Activated CD8-positive, alpha-beta memory T cell treated with anti-CD3 and anti-CD28 coated beads for 1 hour (primary cell): ENCODE measurements at places on chromosomes 6 and 20.

- no peak for DNase-seq
Measured at GRCh38 chr6:56902641-56903464, 52.1 kb upstream of the BEND6 start.

DNA sequence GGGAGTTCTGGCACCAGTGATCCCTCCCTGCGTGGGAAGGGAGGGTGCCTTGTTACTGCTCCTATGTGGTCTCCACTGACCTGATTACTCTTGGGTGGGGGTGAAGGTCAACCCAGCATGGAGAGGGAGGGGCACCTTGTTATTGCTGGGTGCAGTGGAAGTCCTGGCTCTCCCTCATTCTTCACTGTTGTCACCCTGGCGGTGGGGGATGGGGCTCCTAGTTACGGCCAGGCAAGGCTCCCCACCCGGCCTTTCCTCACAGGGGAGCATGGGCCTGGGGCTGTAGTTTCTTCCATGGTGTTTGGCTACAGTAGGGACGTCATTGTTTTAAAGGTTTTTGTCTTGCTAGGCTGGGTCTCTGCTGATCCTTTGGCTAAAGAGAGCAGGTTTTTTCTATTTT, 40.8 kb downstream of the PACSIN1 start:
- no peak for DNase-seq

DNA sequence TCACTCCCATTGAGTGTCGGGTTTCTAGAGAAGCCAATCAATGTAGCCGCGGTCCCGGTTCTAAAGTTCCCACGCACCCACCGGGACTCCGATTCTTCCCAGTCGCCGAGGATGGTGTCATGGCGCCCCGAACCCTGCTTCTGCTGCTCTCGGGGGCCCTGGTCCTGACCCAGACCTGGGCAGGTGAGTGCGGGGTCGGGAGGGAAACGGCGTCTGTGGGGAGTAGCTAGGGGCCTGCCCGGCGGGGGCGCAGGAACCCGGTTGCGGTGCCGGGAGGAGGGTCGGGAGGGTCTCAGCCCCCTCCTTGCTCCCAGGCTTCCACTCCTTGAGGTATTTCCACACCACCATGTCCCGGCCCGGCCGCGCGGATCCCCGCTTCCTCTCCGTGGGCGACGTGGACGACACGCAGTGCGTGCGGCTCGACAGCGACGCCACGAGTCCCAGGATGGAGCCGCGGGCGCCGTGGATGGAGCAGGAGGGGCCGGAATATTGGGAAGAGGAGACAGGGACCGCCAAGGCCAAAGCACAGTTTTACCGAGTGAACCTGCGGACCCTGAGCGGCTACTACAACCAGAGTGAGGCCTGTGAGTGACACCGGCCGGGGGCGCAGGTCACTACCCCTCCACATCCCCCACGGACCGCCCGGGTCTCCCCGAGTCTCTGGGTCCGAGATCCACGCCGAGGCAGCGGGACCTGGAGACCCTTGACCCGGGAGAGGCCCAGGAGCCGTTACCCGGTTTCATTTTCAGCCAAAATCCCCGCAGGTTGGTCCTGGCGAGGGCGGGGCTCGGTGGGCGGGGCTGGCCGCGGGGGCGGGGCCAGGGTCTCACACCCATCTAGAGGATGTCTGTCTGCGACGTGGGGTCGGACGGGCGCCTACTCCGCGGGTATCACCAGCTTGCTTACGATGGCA, 35.2 kb upstream of the HLA-G start:
- DNase-seq = peak; percentile 27

- no peak for DNase-seq
Measured at GRCh38 chr20:57167971-57168701, 98.3 kb downstream of the BMP7 start.

GRCh38 chr6:31737991-31738979, 1.5 kb upstream of the MSH5 start:
- DNase-seq = peak; percentile 39

GRCh38 chr20:32792316-32792715, 27.4 kb upstream of the MAPRE1 start:
- DNase-seq = no peak

DNA sequence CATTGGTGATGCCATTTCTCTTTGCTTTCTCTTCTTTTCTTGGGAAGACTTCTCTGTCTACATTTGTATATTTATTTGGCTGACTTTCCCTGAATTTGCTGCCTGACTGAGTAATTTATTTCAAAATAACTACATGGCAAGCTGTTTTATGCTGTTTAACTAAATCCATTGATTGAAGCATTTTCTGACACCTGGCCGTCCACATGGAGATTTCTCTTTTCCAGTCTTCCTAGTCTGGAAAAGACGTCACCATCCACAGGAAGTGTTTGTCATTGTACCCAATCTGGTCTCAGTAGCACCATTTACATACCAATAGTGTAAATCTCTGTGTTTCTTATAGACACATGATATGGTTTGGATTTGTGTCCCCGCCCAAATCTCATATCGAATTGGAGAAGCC, 9.2 kb upstream of the MAS1L start:
- no peak for DNase-seq

- no peak for DNase-seq
Measured at GRCh38 chr6:6559994-6560570, 28.4 kb upstream of the LY86 start.

DNA sequence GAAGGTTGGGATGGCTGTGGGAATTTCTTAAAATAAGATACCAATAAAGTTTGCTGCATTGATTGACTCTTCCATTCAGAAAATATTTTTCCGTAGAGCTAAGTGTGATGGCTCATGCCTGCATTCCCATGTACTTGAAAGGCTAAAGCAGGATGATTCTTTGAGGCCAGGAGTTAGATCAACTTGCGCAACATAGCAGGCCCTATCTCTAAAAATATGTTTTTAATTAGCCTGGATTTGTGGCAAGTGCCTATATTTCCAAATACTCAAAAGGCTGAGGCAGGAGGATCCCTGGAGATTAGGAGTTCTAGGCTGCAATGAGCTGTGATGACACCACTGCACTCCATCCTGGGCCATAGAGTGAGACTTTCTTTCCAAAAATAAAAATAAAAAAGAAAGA, 431.2 kb upstream of the PTCHD4 start:
- DNase-seq = no peak

GRCh38 chr20:62367633-62368391, 700 bp upstream of the LAMA5 start:
- no peak for DNase-seq

- no peak for DNase-seq
Measured at GRCh38 chr20:61802721-61803311, 262.9 kb downstream of the TAF4 start.

DNA sequence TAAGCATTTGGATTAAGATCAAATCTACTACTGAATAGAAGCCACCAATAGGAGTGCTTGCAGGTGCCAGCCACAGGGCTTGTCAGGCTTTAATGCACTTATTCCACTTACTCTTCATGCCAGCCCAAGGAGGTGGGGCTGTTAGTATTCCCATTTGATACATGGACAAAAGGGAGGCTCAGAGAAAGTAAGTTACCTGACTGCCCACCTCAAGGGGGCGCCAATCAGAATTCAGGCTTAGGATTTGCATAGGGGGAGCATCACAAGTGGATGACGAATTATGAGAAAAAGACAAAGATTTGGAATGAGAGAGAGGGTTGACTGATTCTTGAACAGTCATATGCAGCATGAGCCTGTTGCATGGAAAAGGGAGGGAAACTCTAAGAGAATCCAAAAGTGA, 188.4 kb upstream of the TSHZ2 start:
- no peak for DNase-seq

DNA sequence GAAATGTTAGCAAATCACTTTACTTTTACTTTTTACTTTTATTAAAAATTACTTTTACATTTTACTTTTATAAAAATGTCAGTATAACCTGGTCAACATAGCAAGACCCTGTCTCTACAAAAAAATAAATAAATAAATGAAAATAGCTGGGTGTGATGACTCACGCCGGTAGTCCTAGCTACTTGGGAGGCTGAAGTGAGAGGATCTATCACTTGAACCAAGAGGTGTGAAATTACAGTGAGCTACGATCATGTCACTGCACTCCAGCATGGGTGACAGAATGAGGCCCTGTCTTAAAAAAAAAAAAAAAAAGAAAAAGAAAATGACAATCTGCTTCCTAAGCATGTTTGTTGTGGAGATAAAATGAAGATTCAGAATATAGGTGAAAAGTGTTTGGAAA, 31.0 kb upstream of the FBXO30 start:
- no peak for DNase-seq

DNA sequence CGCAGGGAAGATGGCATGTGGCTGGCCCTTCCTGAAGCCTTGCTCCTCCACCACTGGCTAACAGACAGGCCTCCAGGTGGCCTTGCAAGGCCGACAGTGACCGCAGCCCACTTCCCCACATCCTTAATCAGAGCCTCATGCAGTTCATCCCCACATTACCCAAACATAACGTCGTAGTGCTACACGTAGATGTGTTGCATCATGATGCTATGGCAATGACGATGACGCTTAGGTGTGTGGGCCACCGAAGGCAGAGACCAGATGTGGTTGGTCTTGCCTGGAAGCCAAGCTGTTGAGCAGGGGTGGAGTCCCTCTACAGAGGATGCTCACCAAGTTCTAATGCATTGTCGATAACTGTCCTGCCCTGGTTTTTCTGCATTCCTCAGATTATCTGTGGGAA, 5.6 kb downstream of the CD93 start:
- no peak for DNase-seq

DNA sequence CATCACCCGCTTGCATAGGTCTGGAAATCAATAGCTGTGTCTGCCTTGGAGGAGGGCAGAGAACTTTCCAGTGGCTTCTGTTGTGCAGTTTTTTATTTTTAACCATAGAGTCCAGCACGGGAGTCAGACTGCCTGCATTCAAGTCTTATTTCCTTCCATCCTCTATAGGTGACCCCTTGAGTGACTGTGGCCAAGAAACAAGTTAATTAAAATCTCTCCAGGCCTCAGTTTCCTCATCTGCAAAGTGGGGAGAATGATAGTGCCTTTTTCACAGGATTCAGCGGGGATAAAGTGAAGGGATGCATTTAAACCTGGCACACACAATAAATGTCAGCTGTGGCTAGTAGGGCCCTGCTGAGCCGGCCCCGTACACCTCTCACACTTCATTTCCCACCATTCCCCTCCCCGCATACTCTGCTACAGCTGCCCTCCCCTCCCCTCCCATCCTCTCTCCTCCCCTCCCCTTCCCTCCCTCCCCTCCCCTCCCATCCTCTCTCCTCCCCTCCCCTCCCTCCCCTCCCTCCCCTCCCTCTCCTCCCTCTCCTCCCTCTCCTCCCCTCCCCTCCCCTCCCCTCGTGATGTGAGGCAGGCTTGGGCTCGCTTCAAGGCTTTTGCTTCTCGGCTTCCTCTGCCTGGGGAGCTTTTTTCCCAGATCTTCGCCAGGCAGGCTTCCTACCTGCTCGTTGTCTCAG, 150.5 kb downstream of the TFAP2C start:
- no peak for DNase-seq

DNA sequence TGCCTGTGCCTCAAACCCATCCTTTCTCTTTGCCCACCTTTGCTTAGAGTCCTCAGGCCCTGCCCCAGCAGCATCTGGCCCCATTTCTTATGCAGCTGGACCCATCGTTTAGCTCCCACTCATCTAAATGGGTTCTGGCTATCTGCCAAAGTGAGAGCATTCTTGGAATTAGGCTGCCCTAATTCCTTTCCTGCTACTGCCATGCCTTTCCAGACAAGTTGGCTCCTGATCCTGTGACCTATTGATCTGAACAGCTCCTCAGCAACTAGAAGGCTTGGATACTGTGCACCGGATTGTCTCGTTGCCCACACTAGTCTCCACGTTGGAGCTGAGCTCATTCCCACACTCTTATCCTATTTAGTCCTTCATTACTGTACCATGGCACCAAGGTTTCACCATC, 22.9 kb downstream of the DZANK1 start:
- no peak for DNase-seq

GRCh38 chr20:40686434-40686882, 2.6 kb downstream of the MAFB start:
- DNase-seq = no peak

DNA sequence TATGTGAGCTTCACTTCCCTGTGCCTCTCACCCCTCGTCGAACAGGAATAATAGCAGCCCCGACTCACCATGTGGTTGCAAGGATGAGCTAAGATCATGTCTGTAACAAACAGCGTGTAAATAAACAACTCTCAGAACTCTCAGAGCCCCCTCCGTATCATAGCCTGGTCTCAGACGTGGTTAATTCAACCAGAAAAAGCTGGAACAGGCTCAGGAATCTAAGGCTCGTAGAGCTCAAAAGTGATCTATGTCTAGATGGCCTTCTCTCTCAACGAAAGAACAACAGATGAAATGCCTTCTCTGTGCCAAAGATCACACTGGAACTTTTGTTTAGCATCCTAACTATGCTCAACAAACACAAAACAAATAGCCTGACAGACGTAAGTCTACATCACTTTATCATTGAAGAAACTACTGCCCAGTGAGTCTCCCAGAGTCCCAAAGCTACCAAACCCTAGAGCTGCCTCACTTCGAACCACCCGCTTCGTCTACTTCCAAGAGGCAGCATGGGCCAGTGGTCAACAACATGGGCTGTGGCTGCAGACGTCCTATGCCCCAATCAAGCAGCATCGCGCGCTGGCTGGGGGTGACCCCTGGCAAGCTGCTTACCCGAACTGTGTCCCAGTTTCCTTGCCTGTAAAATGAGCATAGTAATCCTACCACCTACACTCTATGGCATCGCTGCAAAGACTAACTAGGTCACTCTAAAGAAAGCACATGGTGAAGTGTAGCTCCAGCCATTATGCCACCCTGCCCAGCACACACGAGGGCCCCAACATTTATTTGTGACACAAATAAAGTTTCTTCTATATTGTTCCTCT, 35.1 kb downstream of the NFATC2 start:
- DNase-seq = no peak

GRCh38 chr6:132736239-132736638, 21.5 kb downstream of the VNN2 start:
- no peak for DNase-seq

- DNase-seq = no peak
Measured at GRCh38 chr6:56475736-56476457, 166.8 kb downstream of the DST start.

DNA sequence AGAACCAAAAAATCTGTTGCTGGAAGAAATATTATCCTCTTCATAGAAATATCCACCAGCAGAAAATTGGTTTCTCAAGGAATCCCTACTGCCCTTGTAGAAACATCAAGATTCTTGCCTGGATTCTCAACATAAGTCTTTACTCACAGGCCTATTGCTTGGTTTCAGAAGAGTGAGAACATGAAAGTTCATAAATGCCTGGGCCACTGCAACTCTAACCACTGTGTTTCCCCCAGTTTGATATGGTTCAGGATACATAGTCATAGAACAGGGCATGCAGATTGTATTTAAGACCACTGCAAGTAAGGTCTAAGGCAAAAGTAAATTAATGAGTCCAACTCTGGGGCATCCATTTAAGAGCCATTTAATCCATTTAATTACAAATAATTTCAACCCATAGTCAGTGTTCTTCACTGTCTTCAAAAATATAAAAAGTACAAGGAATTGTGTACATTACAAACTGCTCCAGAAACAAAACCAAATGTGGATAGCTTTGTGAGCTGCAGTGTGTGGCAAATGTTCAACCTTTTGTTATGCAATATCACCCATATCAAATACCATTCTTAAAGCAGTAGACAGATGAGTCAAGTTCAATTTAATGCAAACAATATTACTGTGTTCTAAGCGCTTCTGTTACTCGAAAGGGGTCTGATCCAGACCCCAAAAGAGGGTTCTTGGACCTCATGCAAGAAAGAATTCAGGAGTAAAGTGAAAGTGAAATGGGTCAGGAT, 83.3 kb downstream of the OPRM1 start:
- DNase-seq = no peak

GRCh38 chr6:11067348-11067747, 23.2 kb upstream of the ELOVL2 start:
- DNase-seq = no peak
